ENCODE measurements at places on chromosomes 3 and 15.

DNA sequence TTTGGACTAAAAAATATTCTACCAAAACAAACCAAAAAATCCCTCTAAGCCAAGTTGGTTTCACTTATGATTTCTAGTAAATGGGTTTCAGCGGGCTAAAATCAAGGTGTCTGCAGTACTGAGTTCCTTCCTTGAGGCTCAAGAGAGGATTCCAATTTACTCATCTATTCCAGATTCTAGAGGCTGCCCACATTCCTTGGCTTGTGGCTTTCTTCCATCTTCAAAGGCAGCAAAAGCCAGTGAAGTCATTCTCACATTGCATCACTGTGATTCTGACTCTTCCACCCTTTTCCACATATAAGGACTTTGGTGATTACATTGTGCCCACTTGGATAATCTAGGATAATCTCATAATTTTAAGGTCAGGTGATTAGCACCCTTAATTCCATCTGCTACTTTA, 48.1 kb downstream of the DPPA2 start:
- DNase-seq, result no peak

GRCh38 chr3:161939918-161940620, 443.5 kb downstream of the OTOL1 start:
- DNase-seq, result no peak

- no peak for DNase-seq
These were observed 251.1 kb downstream of the ULK4 start for GRCh38 chr3:41710646-41711388.

DNA sequence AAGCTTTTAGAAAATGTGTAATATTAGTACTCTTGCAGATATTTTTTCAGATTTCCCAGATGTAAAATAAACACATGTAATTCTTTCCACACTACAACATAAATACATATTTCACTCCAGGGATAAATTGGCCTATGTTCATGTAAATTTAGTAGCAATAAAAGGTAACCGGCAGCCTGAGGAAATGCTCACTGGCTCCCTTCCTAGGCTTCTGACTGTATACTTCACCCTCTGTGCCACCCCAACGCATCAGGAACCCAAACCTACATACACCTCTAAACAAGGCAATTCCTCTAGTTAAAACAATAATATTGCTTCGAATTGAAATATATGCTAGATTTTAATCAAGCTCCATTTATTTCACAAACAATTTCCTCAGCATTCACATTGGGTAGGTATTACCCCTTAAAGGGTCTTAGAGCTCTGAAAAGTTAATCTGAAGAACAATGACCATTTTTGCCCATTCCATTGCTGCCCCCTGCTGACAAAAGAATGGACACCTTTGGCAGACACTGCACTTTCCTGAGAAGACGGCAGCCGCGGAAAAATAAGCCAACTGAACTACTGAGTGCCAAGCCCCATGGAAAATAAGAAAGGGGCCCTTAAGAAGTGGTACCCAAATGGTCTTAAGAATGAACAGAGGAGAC, 212.5 kb downstream of the OSBPL10 start:
- peak; percentile 40 for DNase-seq

GRCh38 chr3:120100711-120101110, 6.5 kb upstream of the GSK3B start:
- no peak for DNase-seq

DNA sequence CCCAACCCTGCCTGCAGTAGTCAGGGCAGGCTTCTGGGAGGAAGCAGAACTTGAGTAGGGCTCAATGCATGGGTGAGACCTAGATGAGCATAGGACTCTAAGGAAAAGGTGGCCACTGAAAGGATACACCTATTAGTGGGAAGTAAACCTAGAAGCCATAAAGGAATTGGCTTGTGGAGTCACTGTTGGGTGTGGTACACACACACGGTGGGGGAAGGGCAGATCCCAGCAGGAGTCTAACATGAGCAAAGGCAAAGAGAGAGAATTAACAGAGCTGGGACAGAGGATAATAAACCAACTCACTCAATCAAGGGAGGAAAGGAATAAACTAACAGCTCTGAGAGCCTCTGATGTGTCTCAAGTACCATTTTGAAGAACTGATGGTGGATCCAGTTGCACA, 23.1 kb downstream of the DAPK2 start:
- DNase-seq, result no peak

- DNase-seq, result peak; percentile 45
These were observed 8.5 kb downstream of the TBC1D2B start for GRCh38 chr15:78069052-78069414.

DNA sequence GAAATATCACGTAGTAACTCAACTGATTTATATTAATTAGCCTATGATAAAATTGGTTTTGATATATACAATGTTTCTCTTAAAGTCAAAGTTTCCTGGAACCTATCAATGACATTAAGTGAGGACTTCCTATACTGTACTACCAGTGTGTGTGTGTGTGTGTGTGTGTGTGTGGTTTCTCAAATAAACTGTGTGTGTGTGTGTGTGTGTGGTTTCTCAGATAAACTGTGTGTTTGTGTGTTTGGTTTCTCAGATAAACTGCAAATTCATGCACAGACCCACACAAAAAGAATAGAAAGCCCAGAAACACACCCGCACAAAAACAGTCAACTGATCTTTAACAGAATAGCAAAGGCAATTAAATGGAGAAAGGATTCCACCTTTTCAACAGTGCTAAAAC, 14.5 kb upstream of the WDR5B start:
- DNase-seq, result no peak

GRCh38 chr3:135514060-135514448, 451.5 kb upstream of the PPP2R3A start:
- no peak for DNase-seq

GRCh38 chr3:195540027-195540426, 3.1 kb downstream of the PPP1R2 start:
- DNase-seq, result no peak

DNA sequence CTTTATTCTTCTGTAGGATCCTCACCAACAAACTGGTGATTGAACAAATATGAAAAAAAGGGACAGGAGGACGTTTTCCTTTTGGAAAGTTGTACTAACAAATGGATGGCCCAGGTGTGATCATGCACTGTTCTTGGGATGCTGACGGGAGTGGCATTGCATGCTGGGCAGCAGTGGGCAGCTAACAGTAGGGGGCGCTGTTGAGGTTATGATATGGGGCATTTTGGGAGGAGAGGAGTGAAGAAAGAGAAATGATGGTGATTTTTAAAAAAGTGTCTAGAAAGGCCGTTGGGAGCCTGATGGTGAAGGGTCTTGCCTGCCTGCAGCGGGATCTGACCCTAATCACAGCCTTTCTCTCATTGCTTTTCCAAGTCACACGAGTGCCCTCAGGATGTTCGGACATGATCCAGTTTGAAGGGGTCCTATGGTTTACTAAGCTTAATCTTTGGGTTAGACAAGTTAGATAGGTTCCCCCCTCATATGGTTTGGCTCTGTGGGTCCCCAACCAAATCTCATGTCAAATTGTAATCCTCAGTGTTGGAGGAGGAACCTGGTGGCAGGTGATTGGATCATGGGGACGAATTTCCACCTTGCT, 46.2 kb upstream of the PRTG start:
- DNase-seq, result no peak

DNA sequence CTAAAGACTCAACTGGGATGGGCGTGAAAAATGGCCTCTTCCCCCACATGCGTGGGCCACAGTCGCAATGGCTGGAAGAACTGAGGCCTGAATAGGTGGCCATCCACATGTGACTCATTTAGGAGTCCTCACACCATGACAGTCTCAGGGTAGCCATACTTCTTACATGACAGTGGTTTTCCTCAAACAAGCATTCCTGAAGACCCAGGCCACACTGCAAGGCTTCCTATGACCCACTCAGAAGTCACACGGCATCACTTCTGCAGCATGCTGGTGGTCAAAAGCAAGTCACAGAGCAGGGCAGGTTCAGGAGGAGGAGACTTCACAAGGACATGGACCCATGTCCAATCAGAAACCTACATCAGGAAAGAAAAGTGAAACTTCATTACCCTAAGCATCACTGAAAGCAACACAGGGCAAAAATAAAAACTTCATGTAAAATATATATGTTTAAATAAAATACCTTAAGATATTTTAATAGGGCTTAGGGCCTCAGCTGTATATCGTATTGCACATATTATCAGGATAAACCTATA, 257.1 kb downstream of the OPA1 start:
- no peak for DNase-seq

DNA sequence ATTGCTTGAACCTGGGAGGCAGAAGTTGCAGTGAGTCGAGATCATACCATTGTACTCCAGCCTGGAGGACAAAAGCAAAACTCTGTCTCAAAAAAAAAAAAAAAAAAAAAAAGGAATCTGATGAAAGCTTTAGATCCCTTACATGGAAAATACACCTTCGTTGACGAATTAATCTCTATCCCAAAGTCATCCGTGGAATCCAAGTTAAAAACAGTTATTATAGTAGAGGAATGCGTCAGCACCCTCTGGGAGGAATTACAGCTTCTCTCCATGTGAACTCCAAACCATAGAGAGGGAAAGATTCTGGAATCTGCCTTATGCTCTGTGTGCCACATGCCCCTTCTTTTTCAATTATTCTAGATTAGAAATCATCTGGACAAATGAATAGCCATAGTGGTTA, 192.3 kb upstream of the C2CD4B start:
- no peak for DNase-seq

DNA sequence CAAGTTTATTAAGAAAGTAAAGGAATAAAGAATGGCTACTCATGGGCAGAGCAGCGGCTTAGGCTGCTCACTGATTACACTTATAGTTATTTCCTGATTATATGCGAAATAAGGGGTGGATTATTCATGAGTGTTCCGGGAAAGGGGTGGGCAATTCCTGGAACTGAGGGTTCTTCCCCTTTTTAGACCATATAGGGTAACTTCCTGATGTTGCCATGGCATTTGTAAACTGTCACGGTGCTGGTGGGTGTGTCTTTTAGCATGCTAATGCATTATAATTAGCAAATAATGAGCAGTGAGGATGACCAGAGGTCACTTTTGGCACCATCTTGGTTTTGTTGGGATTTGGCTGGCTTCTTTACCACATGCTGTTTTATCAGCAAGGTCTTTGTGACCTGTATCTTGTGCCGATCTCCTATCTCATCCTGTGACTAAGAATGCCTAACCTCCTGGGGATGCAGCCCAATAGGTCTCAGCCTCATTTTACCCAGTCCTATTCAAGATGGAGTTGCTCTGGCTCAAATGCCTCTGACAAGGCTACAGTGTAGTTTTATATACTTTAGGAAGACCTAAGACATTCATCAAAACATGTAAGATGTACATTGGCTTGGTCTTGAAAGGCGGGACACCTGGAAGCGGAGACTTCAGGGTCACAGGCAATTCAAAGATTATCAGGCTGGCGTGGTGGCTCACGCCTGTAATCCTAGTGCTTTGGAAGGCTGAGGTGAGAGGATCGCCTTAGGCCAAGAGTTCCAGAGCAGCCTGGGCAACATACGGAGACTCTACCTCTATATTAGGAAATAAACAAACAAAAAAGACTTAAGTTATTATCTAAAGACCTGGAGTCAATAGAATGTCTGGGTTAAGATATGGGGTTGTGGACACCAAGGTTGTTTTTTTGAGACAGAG, 3.2 kb upstream of the BLOC1S6 start:
- peak; percentile 78 for DNase-seq

DNA sequence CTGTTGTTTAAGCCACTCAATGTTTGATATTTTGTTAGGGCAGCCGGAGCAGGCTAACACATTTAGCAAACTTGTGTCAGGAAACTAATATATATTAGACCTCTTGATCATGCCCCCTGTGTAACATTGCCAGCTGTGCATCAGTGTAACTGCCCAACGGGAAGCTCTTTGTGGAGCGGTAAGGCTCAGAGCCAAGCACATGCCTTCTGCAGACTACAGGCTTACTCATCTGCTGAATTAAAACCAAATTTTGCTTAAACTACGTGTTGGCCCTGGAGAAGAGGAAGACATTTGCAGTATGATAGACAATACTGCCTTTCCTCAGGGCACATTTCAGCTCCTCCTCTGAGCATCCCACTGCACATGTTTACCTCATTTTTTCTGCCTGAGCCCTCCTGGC, 50.5 kb upstream of the KCNMB2 start:
- DNase-seq, result no peak

DNA sequence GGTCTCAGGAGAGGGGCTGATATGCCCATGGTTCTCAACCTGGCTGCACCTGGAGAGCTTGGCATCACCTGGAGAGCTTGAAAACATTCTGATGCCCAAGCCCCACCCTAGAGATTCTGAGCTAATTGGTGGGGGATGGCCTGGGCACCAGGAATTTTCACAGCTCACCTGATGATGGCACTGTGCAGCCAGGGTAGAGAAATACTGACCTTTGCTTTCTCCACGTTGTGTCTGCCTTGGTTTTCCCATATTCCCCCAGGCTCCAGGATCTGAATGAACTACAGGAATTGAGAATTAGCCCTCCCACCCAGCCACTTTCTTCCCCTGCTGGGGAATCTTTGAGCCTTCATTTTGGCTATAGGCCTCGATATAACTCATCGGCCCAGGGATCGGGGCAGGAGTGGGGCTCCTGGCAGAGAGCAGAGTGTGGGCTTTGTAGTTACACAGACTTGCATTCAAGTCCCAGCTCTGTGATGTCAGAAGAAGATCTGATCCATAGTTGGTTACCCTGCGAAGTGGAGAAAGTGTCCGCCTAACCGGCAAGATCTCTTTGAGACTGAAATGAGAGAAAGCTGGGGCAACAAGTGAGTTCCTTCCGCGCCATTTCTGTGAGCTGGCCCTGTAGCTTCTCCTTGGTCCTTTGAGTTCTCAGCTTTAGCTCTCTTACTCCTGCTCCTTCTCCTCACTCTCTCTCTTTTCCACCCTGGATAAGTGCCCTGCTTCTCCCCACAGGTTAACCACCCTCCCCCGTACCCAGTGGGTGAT, 33.1 kb upstream of the UBE2Q2 start:
- no peak for DNase-seq

GRCh38 chr3:74027121-74027520, 402.4 kb upstream of the PDZRN3 start:
- no peak for DNase-seq

DNA sequence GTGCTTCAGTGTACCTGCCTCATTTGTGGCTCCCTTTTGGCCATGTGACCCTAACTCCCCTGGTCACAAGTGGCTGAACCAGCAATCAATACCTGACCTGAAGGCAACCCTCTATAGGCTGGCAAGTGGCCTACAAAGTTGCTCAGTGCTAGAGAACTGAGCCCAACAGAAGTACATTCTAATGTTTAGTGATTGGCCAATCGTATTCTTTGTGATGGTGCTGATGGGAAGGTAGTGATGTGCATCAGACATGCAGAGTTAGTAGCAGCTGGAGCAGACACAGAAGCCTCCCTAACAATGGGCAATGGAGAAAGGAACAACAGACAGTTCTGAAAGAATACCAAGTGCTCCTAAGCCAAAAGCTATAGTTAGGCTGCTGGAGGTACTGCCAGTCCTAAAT, 10.4 kb upstream of the ATOSA start:
- no peak for DNase-seq

Measured in CD4-positive, alpha-beta T cell treated with Interleukin-4 for 1 hour (primary cell).